ENCODE measurements at places on chromosomes 11 and 22.

DNA sequence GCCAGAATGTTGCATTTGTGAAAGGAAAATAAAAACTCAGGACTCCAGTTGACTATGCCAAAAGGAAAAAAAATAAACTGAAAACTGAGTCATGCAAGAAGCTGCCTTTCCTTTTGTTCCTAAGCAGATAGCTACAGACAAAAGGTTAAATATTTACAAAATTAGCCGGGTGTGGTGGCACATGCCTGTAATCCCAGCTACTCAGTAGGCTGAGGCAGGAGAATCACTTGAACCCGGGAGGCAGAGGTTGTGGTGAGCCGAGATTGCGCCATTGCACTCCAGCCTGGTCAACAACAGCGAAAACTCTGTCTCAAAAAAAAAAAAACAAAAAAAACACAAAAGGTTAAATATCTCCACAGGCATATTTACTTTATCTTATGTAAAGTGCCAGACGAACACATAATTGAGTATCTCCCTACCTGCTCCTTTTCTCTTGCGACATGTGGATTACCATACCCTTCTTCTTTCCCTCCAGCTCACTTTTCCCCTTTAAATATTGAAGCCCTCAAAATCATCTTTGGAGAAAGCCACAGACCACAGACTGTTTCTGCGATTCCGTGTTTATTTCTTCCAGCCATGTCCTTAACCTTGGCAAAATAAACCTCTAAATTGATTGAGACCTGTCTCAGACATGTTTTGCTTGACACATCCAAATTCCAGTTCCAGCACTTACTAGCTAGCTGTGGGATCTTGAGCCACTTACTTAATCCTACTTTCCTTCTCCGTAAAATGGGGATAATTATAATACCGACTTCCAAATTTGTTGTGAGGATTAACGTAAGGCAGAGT is 2.3 kb upstream of the SMPD1 start:
- DNase-seq, result no peak

DNA sequence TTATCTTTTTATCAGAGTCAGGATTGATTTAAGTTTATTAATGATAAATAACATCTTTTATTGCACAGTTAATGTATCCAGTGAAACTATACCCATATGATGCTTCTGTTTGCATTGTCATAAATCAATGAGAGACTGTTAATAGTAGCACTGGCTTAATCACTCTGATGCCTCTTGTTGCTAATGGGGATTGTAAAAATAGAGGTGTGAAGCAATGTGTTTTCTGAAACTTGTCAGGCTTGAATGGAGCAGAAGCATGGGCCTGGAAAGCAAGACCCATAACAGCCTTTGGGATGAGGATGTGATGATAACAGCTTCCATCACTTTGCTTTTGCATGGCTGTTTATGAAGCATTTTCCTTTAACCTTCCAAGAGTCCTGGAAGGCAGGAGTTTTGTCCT is 319.7 kb downstream of the DDX10 start:
- DNase-seq, result no peak

- DNase-seq, result no peak
Measured at GRCh38 chr11:48017105-48017830, 36.9 kb downstream of the PTPRJ start.

DNA sequence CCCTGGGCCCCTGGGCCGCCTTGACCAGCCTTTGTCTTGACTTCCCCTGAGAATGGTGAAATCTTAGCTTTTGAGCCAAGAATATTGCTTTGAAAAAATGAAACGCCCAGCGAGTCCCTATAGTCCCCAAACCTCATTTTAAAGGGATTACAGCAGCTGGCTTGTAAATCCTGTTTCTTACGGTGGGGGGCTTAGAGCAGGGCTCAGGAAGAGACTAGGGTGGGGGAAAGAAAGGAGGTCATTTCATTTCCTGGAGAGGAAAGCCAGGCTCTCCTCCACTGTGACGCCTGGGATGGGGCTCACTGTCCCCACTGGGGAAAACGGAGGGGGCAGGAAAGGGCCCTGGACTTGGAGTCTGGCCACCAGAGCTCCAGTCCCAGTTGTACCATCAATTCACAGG is 72.2 kb upstream of the ALX4 start:
- DNase-seq, result no peak

GRCh38 chr11:20926799-20927540 is 257.6 kb downstream of the NELL1 start:
- DNase-seq, result no peak

DNA sequence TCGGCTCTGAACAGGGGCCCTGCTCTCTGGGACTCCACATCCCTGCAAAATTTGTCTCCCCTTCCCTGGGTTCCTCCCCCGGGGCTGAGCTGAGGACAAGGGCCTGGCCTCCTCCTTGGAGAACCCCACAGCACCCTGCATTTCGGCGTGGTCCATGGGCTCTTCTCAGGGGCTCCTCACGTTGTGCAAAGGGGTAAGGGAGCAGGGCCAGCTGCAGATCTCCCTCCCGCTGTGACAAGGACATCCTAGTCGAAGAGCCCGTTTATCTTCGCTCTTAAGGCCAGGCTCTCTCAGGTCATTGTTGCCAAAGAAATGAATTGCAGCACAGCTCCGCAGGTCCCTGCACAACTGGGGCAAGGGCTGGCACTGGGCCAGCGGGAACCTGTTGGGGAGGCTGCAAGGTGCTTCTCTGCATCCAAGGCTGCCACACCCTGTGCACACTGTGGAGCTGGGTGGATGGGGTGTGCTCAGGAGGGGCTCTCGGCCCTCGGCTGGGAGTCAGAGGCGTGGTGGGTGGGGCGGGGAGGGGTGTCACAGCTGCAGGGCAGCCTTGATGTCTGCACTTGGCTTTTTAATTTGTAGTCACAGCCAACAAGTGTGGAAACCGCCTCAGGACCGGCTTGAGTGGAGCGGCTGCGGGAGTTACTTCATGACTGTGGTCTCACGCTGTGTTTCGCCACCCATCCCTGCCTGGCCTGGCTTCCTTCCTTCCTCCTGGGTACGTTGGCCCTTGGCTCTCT is 26.6 kb upstream of the SEPTIN5 start:
- no peak for DNase-seq

DNA sequence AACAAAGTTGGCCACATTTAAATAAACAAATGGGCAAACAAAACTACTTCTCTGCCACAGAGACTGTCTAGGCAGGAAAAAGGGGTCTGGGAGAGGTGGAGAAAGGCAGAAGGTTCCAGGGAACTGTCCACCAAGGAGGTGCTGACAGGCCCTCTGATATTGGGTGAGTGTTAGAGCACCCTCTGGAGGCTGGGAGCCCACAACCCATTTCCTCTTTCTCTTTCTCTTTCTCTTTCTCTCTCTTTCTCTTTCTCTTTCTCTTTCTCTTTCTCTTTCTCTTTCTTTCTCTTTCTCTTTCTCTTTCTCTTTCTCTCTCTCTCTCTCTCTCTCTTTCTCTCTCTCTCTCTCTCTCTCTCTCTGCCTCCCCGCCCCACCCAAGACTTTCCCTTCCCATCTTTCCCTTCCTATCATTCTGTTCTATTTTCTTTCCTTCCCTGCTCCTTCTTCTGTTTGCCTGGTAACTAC is 912.8 kb downstream of the DLG2 start:
- peak; percentile 46 for DNase-seq

DNA sequence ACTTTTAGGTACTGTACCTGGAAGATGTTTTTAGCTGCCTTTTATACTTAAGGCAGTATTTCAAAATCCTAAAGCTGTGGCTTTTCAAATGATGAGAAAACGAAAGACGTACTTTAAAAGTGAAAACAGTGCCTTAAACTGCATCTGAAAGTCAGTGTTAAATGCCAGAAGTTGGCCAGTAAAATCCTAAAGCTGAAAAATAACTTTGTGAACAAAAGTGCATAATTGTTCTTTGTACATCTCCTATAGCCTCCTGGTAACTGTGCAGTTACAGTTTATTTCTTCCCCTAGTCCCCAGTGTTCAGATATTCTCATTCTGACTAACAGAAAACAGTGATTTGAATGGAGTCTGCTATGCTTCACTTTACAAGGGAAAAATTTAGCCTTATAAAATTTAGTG is 6.8 kb downstream of the EED start:
- no peak for DNase-seq

- peak; percentile 11 for DNase-seq
Measured at GRCh38 chr11:43723617-43724016, 43.1 kb downstream of the HSD17B12 start.

GRCh38 chr11:8567602-8568198 is 26.3 kb downstream of the STK33 start:
- peak; percentile 42 for DNase-seq

GRCh38 chr11:125372088-125372487 is 124.0 kb downstream of the FEZ1 start:
- no peak for DNase-seq

GRCh38 chr22:44002997-44003396 is 21.1 kb upstream of the PARVB start:
- DNase-seq, result no peak

DNA sequence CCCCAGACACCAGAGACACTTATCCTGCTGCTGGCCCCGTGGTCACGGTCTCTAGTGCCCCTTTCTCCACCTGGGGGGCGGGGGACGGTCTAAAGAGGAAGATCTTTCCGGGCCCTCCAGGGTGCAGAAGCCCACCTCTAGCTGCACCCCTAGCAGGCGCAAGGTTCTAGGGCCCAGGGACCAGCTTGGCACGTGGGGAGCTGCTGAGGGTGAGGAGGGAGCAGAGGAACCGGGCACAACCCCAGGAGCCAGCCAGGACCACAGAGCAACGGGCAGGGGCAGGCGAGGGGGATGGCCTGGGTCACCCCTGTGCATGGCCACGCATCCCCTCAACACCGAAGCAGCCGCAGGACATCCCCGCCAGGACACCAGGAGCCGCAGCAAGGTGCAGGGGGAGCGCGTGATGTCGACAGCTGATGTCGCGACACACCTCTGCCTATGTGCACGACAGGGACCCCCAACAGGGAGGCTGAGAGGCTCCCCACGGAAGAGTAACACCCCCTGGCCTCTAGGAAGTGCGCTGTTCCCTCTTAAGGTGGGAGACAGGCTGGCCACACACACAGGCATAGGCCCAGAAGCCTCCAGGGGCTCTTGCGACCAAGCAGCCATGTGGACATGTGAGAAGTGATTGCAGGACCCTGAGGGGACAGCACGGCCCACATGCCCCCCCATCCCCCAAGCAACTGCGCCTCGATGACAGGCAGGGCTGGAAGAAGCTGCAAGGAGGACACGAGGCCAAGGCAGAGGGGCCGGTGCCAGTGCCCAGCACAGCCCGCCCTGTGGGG is 5.1 kb downstream of the LRFN4 start:
- no peak for DNase-seq

GRCh38 chr22:49833340-49834007 is 5.8 kb upstream of the BRD1 start:
- no peak for DNase-seq

DNA sequence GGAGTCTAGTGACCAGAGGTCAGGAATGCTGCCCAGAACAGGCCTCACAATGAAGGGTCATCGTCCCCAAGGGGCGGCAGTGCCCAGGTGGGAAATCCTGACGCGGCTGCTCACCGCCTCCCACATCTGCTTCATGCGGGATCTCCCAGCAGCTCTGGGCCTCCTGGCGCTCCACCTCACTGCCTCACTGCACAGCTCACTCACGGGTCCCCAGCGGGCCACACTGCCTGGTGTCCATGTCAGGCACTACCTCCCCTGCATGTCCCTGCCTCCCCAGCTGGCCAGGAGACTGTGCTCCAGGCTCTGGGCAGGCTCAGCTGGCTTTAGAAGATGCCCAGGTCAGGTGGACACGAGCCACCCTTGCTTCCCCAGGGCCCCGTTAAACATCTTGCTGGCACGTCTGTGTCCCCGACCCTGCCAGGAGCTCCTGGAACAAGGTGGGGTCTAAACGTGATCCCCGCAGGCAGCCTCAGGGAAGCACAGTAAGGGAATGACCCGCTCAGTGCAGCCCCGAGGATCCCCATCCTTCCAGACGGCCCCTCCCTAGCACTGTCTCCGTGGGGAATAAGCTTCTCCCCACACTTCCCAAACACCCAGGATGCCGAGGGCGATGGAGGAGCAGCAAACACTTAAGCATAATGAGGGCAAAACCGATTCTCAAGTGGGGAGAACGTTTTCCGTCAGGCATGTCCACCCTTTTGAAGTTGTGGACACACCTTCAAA is 93.2 kb downstream of the TRMU start:
- no peak for DNase-seq

DNA sequence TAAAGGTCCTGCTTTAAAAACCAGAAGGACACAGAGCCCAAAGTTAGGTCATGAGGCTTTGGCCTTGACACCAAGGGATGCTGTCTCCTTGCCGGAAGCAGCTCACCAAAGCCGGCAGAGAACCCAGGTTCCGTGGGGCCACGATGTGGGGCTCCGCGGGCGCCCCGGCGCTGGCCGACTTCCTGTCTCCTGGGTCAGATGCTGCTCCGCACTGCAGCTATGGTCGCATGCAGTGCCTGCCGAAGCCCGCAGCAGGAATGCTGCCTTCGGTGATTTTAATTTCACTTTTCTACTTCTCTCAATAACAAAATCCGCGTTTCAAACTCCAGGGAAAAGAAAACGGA is 454 bp upstream of the OTUB1 start:
- no peak for DNase-seq

DNA sequence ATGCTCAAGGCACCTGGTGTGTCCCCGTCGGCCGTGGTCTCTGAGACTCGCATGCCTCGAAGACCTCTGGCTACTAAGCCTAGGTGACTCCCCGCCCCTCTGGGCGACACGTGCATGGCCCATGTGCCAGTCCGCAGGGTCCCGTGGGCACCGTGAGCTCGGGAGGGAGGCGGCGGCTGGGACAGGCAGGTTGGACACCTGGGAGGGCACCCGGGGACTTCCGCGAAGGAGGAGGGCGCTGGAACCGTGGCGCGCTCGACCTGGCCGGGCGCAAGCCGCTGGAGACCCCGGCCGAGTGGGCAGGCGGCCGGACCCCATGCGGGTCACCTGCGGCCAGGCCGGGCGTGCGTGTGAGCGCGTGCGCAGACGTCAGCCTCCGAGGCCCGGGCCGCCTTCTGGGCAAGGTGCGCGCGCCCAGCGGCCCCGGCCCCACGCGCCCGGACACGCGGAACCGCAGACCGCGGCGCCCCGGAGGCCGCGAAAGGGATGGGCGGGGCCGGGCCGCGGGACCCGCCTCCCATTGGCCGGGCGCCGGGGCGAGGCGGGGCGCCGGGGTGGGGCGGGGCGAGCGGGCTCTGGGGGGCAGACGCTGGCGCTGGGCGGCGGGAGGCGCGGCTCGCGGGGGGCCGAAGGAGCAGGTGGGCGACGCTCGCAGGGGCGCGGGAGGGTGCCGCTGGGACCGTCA is 579 bp upstream of the RASD2 start:
- DNase-seq, result peak; percentile 44

DNA sequence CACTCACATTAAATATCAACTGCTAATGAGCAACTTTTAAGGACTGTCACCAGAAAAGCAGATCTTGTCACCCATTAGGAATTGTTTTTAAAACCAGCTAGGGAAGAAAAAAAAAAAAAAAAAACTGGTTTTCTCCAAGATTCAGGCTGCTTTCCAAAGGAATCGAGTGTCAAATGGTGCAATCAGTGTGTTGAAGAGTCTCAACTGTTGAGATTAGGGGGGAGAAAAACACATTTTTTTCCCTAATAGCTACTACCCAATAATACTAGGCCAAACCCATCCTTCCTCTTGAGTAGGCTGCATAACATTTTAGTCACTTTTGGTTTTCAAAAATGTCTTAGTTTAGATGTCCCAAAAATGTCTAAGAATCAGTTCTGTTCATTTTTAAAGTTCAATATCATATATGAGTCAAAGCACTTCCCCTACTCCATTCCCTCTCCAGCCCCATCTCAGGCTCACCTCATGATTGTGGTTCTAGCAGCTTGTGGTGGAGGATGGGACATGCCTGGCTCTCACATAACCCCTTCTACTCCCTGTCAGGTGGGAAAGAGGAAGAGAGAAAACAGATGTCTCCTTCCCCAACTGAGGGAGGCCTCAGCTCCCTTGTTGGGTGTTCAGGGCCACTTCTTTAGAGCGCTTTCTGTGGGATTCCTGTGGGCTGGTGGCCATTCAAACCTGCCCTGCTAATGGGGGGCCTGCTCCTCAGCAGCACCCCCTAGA is 193.6 kb downstream of the CWF19L2 start:
- DNase-seq, result no peak
